WERI-Rb-1 (cell line): ENCODE measurements at places on chromosomes 7 and 10.

- no peak for DNase-seq
These were observed 167.2 kb downstream of the CDC14C start for GRCh38 chr7:49091519-49091918.

DNA sequence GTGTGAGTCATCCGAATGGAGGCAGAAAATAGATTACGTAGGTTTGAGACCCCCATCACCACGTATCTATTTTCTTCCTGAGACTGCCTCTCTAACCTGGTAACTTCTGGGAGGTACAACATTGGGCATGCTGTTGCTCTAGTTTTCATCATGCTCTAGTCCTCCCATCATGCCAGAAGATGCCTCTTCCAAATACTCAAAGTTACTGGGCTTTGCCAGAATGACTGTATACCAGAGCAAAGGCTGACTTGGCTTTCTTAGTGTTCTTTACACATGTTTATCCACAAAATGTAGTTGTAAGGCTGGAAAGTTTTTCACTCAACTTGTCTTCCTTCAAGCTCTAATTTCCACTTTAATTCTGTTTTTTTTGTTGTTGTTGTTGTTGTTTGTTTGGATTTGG lies 370.5 kb downstream of the MDFIC start:
- DNase-seq = no peak

- no peak for DNase-seq
These were observed 4.5 kb upstream of the GATA3 start for GRCh38 chr10:8049865-8050555.

DNA sequence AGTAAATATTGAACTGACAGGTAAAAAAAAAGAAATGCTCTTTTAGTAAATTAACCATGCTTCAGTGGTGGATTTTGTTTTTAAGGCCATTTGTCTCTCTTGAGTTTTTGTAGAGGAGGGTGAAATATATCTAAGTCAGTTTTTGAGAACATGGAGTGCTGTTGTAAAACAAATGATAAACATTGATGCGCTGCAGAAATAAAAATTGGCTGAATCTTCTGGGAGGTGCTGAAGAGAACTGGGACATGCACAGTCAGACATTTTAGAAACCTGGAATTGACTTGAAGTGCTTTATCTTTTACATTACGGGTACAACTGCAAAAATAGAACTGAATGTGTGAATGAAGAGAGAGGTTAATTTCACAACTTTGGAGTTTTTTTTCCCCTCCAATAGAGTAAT lies 203.0 kb upstream of the HDAC9 start:
- DNase-seq = no peak

DNA sequence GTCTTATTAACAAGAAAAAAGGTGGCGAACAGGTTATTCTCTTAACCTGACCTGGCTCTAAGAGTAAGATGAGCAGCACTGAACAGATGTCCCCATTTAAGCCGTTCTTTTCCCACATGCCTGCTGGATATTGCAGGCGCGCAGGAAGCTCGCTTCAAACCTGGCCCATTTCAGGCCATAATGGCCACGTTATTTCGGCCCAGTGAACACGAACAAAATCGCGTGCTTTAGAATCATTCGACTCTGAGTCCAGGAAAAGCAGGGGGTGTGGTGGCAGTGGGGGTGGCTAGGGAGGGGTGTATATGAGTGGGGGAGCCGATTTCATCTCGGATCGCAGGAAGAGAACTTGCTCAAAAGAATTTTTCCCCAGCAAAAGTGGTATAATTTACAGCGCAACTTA lies 6.6 kb upstream of the SP8 start:
- DNase-seq = peak; percentile 35

DNA sequence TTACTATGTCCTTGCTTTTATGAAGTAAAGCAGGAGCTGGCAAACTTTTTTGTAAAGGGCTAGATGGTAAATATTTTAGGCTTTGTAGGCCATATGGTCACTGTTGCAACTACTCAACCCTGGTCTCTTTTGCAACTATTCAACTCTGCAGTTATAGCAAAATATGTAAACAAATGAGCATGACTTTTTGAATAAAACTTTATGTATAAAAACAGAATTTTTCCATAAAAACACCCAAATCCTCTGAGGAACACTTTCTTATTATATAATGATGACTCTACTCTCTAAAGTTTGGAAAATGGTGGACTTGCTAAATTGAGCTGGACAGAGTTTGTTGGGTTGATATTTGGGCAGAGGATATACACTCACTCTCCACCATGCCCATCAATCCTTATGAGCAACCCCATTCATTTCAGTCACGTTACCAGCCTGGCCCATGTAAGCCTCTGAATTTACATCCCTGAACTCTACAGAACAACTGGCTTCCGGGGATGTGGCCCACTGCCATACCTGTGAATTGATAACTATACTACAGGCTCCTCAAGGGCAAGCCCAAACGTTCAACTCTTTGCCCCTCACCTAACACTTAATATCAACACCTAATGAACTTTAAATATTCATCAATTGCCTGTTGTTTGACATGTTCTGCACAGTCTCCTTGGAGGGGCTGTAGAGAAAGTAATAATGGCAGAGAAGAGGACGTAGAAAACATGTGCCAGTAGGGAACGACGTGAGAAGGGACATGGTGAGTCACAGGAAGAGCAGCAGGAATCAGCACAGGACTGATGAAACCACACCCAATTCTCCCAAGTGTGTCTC lies 37.6 kb downstream of the SGMS1 start:
- DNase-seq = no peak

DNA sequence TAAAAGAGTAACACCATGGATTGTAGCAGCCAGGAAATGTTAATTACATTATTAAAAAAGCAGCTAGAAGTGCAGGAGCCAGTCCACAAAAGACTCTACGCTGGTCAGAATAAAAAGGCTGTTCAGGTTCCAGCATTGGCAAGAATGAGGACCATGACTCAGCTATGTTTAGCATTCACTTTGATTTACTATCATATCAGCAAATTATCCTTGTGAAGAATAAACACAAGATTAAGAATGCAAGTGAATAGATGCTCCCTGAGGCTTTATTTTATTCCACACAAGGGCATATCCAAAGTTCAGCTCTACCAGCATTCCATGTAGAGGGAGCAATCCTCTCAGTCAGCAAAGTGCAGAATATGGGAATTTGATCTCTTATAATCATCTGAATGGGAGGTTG lies 13.6 kb downstream of the DGKB start:
- DNase-seq = no peak

DNA sequence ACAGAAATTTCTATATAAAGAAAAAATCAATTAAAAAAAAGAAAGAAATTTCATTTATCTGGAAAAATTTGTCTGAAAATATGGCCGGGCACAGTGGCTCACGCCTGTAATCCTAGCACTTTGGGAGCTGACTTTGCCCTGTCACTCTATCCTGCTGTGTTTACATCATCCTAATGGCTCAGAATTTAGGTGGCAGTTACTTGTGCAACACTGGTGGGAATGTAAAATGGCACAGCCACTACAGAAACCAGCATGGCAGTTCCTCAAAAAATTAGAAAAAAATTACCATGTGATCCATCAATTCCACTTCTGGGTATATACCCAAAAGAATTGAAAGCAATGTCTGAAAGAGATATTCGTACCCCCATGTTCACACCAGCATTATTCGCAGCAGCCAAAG lies 405.2 kb upstream of the AUTS2 start:
- no peak for DNase-seq

GRCh38 chr10:74189999-74190421 lies 39.0 kb downstream of the ADK start:
- no peak for DNase-seq

GRCh38 chr7:85356916-85357315 lies 170.1 kb upstream of the SEMA3D start:
- no peak for DNase-seq

GRCh38 chr7:158110661-158111048 lies 477.0 kb downstream of the PTPRN2 start:
- DNase-seq = no peak

DNA sequence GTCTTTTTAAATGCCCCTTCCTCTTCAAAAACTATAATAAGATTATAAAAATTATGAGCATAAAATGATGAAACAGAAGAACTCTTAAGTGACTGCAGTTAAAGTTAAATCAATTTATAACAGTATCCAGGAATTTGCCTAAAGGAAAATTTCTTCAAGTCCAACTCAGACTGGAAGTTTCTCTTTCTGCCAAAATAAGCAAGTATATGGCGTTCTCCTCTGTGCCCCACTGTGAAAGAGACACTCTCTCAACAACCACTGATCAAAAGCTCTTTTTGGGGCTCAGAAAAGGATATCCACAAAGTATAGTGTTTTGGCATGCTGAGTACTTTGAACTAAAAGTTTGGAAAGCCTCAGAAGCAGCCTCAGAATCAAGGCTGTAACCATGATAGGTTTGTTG lies 139.9 kb downstream of the SKIDA1 start:
- DNase-seq = no peak
